Amniotic stem cell (primary cell): ENCODE measurements at places on chromosomes 1 and 21.

- DNase-seq: no peak
Measured at GRCh38 chr1:198125995-198126735, 30.6 kb upstream of the NEK7 start.

GRCh38 chr21:31604591-31605190 is 54.8 kb upstream of the SOD1 start:
- peak; percentile 24 for DNase-seq

DNA sequence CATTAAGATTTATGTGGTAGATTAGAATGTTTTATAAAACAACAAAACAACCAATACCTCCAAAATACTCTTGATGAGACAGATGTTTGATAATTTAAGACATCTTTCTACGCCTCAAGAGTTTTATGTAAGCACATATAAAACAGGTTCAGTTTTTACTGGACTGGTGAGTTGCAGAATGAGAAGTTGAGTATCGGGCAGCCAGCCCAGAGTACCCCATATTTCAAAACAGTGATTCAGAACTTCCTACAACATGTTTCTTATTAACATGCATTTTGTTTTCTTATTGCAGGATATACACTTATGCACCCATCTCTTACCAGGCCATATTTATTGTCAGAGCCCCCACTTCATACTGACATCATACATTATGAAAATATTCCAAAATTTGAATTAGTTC is 91.4 kb upstream of the RAVER2 start:
- DNase-seq: no peak

GRCh38 chr1:201146626-201147390 is 7.5 kb downstream of the TMEM9 start:
- DNase-seq: no peak

DNA sequence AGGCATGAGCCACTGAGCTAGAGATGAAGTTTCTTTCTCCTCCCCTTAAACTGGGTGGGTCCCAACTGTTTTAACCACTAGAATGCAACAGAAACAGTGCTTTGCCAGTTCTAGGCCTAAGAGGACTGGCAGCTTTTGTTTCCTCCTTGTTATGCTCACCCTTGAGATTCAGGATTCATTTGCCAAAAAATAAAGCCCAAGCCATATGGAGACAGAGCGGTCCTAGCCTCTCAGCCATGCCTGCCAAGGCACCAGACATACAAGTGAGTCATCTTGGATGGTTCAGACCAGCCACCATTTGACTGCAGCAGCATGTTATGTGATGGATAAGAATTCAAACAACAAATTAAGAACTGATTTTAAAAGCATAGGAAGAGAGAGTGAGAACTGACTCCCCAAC is 38.1 kb upstream of the STUM start:
- no peak for DNase-seq

- no peak for DNase-seq
Measured at GRCh38 chr1:188689542-188689941, 1788.1 kb downstream of the BRINP3 start.

- DNase-seq: no peak
Measured at GRCh38 chr1:206705191-206705590, 20.5 kb downstream of the MAPKAPK2 start.

DNA sequence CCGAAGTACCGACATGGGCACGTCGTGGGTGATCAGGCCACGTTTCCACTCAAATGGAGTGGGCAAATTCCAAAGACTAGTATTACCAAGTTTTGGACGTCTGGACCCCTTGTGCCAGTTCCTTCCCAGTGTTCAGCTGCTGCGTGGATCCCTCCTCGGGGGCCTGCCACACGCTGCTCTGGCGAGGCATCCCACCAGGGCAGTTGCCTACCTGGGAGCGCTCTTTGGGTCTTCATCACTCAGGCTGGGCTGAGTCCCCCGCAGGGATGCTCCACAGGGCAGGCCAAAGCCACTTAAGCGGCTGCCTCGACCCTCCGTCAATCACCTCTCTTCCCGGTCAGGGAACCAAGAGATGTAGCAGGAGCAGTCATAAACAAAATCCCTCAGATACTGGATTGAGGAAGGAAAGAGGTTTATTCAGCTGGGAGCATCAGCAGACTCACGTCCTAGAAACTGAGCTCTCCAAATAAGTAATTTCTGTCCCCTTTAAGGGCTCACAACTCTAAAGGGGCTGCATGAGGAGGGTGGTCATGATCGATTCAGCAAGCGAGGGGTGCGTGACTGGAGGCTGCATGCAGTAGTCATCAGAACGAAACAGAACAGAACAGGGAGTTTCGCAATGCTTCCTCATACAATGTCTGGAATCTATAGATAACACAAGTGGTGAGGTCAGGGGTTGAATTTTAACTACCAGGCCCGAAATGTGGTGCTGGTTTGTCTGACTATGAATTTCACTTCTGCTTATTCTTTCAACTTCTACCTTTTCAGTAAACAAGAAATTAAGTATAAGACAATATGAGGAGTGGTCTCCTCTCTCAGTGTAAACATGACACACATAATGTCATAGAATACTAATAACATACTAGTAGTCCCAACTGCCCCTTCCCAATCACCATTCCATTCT is 998.6 kb upstream of the NCAM2 start:
- DNase-seq: no peak

GRCh38 chr1:13860031-13860430 is 160.0 kb downstream of the PRDM2 start:
- DNase-seq: no peak

- DNase-seq: no peak
Measured at GRCh38 chr1:111732718-111733117, 6.5 kb downstream of the INKA2 start.

- DNase-seq: no peak
Measured at GRCh38 chr1:204357551-204358490, 1.9 kb downstream of the PLEKHA6 start.

- DNase-seq: no peak
Measured at GRCh38 chr1:100039591-100039990, 69.8 kb downstream of the SLC35A3 start.

DNA sequence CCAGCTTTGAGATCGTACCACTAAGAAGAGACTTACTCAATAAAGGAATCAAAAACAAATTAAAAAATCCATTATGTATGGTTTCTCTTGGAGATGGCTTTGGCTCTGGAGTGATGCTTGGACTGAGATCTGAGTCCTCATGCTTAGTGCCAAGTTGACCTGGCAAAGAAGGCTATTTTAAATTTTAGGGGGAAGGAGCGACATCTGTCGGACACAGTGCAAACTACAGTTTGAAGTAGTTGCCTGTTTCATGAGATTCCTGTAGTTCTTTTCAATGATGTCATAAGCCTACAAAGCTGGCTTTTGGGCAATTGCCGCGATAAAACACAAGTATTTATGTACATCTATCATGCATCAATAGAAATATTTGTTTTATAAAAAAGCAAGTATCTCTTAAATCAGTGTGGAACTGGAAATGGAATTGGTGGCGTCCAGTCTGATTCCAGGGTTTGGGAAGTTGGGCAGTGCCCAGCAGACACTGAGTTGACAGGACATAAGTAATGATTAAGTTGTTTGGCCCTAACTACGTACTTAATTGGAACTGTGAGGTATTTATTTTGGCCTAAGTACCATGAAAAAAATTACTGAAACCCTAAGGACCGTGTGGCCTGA is 50.0 kb downstream of the TBCE start:
- DNase-seq: peak; percentile 56

DNA sequence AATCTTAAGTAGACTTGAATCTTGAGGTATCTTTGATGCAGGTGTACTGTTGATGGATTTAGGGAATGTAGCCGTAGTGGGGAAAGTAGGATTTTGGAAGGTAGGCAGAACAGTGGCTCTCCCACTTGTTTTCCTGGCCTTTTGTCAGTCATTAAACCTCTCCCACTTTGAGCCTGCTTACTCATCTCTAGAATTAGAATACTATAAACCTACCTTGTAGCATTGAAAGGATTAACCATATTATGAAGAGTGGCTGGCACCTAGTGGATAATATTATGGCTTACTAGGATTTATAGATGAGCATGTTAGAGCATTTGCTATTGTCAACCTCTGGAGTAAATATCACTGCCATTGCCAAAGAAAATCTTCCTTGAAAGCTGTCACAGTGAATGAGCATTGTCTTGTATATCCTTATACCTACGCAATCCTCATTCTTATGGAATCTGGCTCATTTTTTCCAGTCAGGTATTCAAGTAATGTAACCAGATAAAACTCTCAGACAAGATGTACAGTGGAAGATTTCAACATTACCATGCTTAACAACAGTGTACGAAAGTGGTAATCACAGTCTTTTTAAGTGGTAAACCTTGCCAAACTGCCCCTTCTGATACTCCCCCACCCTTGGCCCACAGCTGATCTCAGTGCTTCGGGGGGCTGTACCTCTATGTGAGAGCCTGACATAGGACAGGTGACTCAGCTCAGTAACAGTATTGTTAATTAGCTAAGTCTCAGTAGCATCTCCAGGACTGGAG is 44.4 kb downstream of the SH3GLB1 start:
- DNase-seq: no peak
